ENCODE measurements at places on chromosomes 5 and 9.
A peak's percentile ranks its signal among the peaks of the same experiment; 100 is the strongest.

- peak; percentile 72 for DNase-seq
These were observed 230.6 kb downstream of the NFIB start for GRCh38 chr9:14083366-14083765.

DNA sequence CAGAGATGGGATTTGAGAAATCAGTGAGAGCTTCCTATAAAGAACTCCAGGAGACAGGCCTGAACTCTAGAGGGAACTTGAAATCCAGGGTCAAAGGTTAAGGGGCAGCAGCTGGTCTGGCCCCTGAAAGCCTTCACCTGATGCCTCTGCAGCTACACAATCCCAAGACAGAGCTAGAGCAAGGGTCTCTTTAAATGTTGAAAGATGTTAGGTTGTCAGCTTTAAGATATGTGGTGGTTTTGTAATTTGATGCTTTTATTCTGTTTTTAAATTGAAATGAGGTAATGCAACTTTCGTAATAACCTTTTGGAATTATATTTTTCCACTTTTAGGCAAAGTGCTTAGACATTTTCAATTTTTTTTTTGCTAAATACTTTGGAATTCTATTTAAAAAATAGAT is 2.4 kb downstream of the SOWAHA start:
- DNase-seq: no peak

GRCh38 chr9:95102001-95102433 is 215.5 kb downstream of the FANCC start:
- peak; percentile 75 for DNase-seq

GRCh38 chr5:115342590-115343377 is 46.3 kb upstream of the CCDC112 start:
- peak; percentile 32 for DNase-seq

- DNase-seq: no peak
These were observed 14.5 kb upstream of the SLC2A6 start for GRCh38 chr9:133493428-133493827.

DNA sequence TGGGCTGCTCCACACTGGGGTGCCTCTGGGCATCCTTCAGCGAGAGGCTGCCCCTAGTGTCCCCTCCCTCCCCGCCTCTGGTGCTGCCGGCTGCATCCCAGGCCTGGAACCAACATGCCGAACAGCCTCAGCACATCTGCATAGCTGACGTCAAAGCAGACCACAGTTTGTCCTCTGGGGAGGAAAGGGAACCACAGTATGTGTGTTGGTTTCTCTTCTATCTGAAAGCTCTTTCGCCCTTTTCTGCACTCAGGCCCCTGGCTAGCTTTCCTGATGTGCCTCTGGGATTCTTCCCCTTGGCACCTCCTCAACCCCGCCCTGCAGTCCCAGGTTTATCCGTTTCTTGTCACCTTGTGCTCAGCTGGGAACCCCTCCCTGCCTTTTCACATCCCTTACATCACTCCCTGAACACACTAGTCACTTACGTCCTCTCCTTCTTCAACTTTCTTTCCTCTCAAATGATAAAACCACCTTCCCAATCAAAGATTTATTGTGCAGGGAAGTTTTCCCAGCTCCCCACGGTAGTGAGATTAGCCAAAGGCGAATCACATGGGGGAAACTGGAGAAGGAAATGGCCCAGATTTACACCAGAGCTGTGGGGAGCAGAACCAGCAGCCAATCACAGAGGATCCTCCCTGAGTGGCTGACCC is 35.5 kb upstream of the B4GALT1 start:
- DNase-seq: no peak

GRCh38 chr5:11277323-11277722 is 516.3 kb upstream of the DAP start:
- no peak for DNase-seq

- no peak for DNase-seq
These were observed 40.9 kb upstream of the RXRA start for GRCh38 chr9:134285215-134285845.

DNA sequence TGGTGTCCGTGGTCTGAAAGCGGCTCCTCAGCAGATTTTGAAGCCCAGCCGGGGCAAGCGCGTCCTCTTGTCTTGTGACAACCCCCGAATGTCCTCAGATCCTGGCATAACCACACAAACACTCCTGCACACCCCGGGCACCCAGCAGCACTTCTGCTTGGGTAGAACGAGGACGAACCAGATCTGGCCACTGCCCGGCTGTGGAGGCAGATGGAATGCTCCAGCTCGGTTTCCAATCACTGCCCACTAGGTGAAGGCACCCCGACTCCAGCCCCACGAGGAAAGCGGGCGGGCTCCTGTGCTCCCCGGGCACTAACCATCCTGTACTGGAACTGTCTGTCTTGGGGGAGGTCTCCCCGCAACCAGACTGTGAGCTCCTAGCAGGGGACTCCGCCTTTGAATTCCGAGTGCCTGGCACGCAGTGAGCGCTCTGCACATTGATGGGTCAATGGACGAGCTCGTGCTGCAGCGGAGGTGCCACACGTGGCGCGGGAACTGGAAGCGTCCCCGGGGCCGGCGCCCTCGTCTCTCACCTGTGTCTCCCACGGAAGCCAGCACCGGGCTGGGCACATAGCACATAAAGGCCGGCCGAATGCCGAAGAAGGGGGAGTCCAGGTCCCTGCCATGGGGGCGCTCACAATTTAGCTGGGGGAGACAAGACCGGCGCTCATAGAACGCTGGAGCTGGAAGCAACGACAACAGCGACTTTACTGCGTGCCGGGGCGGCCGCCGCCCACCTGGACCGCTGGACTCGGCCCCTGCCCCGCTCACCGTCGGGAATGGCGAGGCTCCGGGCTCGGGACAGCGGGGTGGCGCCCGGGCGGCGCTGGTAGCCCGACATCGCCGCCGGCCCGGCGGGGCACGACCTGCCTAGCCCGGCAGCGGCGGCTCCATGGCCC is 608 bp downstream of the ENTR1 start:
- peak; percentile 25 for DNase-seq

GRCh38 chr9:125811002-125811401 is 63.8 kb downstream of the PBX3 start:
- DNase-seq: no peak

DNA sequence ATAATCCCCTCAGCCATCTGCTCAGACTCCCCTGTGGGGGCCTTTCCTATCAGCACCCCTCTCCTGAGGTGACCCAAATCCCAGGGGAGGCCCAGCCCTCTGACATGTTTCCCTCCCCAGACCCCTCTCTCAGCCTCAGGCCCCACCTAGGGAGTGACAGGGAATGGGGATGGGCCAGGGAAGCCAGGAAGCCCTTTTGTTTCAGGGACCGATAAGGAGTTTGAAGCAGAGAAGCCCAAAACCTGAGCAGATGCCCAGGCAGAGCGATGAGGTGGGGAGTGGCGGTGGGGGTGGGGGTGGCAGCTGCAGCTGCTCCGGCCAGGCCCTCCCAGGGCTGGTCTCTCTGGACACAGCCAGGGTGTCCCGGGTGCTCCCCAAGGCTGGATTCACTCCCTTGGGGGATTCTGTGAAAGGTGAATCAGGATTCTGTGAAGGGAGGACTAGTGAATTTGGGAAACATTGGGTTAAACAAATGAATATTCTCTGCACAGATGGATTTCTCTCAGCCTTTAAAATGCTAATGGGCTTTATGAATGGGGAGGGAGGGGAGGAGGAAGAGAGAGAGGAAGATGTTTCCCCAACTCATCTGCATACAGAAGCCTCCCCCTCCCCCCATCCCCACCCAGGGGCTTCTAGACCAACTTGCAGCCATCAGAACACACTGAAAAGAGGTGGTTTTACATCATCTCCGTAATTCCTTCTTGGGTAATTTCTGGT is 17.4 kb downstream of the AKNA start:
- no peak for DNase-seq

DNA sequence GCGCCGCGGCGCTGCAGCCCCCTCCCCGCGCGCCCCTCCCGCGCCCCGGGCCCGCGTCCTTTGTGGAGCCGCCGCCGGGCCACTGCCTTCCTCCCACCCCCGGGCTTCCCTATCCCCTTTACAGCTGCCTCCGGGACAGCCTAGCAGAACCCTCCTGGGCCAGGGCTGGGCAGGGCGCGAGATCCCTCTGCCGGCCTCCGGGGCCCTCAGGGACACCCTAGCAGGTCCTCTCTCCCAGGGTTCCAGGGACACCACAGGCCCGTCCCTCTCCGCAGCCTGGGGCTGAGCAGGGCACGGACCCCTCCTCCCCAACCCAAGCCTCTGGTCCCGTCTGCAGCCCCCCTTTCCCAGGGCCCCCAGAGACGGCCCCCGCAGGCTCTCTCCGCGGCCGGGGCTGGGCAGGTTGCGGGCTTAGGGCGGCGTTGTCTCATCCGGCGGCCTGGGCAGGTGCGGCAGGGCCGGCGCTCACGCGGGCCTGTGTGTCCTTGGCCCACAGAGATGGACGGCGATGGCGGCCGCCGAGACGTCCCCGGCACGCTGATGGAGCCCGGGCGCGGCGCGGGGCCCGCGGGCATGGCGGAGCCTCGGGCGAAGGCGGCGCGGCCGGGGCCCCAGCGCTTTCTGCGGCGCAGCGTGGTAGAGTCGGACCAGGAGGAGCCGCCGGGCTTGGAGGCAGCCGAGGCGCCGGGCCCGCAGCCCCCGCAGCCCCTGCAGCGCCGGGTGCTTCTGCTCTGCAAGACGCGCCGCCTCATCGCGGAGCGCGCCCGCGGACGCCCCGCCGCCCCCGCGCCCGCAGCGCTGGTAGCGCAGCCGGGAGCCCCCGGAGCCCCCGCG is 710 bp downstream of the WNK2 start:
- DNase-seq: no peak

GRCh38 chr5:55866485-55866884 is 15.3 kb downstream of the IL31RA start:
- no peak for DNase-seq

DNA sequence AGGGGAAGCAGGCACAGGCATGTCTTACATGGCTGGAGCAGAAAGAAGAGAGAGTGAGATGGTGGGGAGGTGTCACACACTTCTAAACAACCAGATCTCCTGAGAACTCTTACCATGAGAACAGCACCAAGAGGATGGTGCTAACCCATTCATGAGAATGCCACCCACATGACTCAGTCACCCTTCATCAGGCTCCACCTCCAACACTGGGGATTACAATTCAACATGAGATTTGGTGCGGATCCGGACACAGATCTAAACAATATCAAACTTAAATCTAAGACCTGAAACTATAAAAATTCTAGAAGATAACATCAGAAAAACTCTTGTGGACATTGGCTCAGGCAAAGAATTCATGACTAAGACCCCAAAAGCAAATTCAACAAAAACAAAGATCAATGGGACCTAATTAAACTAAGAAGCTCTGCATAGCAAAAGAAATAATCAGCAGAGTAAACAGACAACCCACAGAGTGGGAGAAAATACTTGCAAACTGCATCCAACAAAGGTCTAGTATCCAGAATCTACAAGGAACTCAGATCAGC is 65.4 kb downstream of the SPATA31C2 start:
- no peak for DNase-seq

GRCh38 chr5:158423623-158424200 is 564.8 kb upstream of the CLINT1 start:
- peak; percentile 83 for DNase-seq

DNA sequence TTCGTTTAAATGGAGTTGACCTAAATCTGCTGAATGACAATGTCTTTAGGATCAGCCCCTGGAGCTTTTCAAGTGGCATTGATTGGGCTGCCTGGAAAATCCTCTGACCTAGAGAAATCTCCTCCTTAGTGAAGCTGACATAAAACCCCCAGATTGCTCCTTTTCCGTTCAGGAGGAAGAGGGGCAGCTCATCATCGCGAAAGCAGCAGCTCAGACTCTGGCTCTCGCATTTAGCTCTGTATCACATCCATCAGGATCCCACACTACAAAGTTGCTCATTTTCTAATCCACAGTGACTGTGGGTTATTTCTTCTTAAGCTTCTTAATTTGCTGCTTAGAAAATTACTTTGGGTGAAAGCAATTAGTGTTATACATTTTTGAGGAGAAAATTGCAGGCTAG is 373.7 kb downstream of the ENC1 start:
- DNase-seq: no peak

DNA sequence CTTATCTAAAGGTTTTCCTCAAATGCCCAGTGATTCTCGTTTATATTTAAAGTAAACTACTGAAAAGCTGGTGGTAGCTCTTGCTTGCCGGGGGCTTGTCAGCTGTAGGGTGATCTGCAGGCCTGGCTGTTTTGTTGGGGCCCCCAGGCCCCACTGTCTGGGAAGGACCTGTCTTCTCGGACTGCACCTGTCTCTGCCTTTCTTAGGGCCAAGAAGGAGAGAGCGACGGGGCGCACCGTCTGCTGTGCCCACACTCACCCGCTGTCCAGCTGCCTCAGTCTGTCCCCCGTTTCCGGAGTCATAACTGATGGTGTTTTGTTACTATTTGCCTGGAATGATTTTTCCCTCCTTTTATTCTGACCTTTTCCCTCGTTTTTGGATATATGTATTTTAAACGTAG is 94.1 kb upstream of the CACNA1B start:
- peak; percentile 82 for DNase-seq

- no peak for DNase-seq
These were observed 90.6 kb upstream of the ADAMTS2 start for GRCh38 chr5:179435731-179436315.

DNA sequence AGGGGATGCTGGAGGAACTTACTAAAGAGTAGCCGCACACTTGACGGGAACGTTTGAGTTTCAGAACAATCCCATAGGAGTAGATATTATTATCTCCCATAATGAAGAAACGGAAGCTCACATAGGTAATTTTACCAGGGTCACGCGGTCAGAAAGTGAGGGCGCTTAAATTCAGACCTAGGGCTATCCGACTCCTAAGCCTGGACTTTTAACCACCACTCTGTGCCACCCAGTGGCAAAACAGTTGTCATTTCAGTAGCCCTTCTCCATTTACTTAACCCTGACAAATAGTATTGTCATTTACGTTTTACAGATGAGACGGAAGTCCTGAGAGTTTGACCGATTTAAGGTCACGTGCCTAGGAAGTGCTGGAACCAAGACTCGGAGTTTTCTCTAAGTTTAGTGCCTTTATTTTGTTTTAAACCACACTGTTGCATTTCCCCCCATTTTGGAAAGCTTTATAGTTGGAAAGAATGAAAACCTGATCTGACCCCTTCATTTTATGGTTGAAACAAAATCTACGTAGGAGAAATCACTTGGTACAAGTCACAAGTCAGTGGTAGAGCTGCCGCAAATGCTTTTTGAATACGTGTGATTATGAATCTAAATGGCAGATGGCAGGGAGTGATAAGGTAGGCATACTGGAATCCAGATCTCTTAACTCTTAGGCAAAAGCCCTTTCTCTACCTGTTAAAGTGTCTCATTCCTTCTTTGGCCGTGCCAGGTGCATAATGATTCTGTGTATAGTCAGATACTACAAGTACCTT is 650 bp downstream of the MRRF start:
- no peak for DNase-seq

DNA sequence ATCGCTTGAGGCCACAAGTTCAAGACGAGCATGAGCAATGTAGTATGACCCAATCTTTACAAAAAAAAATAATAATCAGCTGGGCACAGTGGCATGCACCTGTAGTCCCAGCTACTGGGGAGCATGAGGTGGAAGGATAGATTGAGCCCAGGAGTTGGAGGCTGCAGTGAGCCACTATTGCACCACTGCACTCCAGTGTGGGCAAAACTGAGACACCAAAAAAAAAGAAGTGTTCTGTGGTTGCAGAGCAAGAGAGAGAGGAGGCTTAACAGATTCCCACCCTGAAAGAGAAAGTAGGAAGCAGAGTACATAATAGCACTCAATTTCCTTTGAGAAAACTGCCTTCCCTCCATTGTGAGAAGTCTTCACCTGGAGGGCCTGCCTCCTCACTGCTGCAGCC is 52.6 kb downstream of the ALDH7A1 start:
- no peak for DNase-seq
